ENCODE measurements at places on chromosomes 7 and 10. TPM values are rescaled to one million over a fixed set of nuclear protein-coding genes. Genes with fewer than 3 reads are reported as not detected.

COL13A1 gene
- total RNA-seq: 0.43 TPM

GALNT17 gene
- total RNA-seq: not detected

IL15RA gene
- total RNA-seq: 3.6 TPM

ALKBH4 gene
- 11.9 TPM for total RNA-seq

GPRIN2 gene
- total RNA-seq: 33.2 TPM

TLX1 gene
- total RNA-seq: not detected

PLXNA4 gene
- 1.5 TPM for total RNA-seq

AKR1C8 gene
- total RNA-seq: not detected

PON1 gene
- total RNA-seq: 0.34 TPM

TRIM73 gene
- 2.0 TPM for total RNA-seq

WAPL gene
- 16.8 TPM for total RNA-seq

IKZF1 gene
- total RNA-seq: not detected

PBLD gene
- 3.9 TPM for total RNA-seq

PILRA gene
- total RNA-seq: 5.2 TPM

PTPRZ1 gene
- not detected for total RNA-seq

TSC22D4 gene
- 38.3 TPM for total RNA-seq

CFTR gene
- not detected for total RNA-seq
